CMK (cell line): ENCODE measurements at places on chromosomes 1 and 21.

DNA sequence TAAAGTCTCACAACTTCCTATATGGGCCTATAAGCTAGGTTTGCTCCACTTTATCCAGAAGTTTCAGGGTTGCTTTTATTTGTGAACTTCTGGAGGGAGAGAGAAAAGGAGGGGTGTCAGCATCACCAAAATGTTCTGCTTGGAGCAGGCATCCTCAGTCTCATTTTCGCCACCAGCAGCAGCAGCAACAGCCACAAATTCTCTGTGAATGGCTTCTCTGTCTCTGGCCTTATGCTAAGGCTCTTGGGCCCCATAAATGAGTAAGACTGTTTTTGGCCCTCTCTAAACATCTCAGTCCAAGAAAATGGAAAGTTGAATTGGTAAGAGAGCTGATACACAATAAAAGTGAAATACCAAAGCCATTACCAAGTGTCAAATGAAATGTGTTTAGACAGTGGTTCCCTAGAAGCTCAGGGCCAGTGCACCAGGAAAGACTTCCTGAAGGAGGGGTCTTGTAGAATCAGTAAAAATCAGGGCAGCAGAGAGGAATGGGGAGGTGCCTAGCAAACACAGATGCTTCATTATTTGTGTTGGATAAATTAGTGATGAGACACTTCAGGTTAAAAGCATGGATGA, 53.0 kb upstream of the SPATA6 start:
- DNase-seq, result no peak

- DNase-seq, result no peak
Measured at GRCh38 chr1:228120857-228121489, 11.9 kb upstream of the MRPL55 start.

DNA sequence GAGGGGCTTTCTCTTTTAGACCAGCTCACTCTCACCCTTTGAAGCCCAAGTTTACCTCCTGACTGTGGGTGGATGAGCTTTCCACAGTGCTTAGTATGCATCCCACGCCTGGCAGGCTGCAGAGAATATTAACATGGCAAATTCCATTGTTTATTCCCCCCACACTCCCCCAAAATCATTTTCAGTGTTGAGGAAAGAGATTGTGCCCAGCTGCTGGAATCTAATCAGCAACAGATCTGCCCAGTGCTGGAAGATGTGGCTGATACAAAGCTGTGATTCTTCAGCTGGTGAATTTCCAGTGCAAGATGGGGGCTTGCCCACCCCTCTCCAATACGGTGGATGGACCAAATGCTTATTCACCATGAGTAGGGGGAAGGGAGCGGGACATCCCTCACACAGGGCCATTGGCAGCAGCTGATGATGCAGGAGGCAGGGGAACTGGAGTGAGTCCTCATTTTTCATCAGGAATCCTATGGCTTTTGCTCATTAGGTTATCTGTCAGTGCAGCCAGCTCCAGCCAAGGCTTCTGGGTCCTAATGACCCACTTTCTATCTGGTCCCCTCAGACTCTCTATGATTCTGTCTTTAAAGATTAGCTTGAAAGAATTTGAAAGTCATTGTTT, 39.7 kb upstream of the KCNA3 start:
- DNase-seq, result no peak

DNA sequence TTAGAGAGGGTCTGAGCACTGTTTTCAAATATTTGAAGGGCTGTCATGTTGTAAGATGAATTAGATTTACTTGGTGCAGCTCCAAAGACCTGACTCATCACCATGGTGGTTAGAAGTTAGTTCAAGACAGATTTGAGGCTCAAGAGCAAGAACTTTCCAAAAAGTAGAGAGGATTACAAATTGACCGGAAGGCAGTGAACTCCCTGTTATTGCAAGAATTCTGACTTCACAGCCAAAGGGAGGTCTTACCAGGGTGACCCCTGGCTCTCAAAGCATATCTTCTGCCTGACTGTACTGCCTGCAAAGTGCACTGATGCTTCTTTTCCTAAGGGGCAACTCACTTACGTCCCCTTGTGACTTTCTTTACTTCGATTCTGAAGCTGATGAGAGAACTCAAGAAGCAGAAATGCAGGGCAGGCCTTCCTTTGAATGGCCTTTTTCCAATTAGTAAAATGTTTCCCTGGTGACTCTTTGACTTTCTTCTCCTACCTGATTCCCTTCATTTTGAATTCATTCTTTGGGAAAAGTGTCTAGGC, 86.4 kb downstream of the NAV1 start:
- no peak for DNase-seq

GRCh38 chr21:39346206-39346605, 2.7 kb downstream of the HMGN1 start:
- no peak for DNase-seq

DNA sequence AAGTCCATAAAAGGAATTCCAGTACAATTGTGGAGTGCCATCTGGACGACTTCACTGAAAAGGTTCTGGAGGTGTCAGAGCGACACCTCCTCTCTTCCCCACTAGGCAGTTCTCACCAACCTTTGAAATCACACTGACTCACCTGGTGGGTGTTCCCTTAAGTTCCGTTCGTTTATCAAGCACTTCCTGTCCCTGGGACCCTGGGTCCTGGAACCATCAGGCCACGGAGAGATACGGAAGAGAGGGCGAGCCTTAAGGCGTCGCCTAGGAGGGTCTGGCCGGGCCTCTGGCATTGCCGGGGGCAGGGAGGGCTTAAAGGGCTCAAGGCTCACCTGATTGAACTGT, 317 bp downstream of the SPAG17 start:
- no peak for DNase-seq

DNA sequence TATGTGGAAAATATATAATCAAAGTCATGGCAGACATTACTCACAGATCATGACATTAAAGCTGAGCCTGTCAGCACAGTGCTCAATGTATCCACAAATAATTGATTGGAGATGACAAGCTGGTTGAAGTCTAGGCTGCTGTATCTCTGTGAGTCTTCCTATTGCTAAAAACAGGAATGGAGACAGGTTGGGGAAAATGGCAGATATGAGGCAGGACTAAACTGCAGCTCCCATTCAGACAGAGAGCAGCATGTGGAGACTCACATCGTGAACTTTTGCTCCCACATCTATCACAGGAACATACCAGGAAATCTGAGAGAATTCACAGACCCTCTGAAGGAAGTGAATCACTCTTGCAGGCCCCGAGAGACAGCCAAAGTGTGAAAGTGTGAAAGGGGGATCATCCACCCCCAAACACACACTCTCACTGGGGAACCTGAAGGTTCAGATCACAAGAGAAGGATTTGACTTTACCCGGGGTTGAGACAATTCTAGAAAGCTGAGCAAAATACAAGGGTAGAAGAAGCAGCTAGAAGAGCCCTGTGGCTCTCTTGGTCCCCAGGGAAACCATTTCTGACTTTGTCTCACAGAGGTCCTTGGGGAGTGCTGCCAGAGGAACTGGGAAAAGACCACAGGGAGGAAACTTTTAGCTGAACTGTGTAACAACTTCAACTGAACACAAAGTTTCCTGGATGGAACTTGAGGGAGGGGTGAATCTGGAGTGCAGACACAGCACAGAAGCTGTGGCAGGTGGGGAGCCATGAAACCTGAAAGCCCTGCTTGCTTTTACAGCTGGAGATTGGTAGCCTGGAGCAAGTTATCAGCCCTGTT, 173.4 kb downstream of the S1PR1 start:
- no peak for DNase-seq

GRCh38 chr1:25564777-25565574, 21.6 kb downstream of the LDLRAP1 start:
- DNase-seq, result no peak

DNA sequence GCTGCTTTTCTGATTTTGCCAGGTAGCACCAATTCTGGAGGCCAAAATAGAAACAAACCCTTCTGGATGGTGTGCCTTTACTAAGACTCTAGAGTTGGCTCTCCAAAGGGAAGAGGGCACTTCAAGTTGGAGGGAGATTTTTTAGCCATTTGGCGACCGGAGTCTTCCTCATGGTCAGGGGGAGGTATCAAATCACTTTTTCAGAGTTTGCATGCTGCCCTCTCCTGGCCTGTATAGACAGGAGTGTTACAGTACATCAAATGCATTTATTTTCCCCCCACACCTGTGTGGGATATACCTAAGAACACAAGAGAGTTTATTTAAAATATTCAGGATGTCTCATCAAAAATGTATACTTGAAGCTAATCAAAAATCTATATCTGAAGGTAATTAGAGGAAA, 3.2 kb downstream of the GREM2 start:
- no peak for DNase-seq

GRCh38 chr1:165831146-165831545, 3.7 kb downstream of the UCK2 start:
- DNase-seq, result no peak

DNA sequence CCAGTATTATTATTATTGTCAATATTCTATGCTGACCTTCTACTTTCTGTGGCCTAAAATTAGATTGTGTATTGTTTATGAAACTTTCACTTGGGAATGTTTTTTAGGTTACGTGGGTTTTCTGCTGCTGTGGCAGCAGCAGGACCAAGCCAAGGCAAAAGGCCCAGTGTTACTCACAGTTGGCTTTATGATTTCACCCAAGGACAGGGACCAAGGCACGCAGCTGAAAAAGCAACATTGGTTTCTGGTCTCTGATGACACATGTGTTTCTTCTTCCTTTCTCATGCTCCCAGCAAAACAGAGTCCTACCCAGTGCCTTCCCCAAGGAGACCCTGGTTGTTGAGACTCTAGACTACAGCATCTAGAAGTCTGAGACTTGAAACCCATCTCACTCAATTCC, 413.7 kb downstream of the SETD4 start:
- DNase-seq, result no peak

DNA sequence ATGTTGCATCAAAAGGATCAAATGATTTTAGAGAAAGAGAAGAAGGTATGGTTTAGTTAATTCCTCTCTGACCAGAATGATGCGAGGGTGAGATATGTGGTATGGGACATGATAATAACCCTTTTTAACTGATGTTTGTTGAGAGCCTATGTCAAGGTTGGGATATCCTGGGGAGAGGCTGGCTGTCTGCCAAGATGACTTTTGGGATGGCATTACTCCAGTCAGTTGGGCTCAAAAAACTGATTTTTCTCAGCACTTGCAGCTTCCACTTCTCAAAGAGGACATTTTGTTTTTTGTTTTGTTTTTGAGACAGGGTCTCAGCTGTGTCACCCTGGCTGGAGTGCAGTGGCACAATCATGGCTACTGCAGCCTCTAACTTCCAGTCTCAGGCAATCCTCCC, 17.7 kb upstream of the STX12 start:
- no peak for DNase-seq

- DNase-seq, result no peak
Measured at GRCh38 chr1:45304311-45305081, 22.2 kb upstream of the HPDL start.

DNA sequence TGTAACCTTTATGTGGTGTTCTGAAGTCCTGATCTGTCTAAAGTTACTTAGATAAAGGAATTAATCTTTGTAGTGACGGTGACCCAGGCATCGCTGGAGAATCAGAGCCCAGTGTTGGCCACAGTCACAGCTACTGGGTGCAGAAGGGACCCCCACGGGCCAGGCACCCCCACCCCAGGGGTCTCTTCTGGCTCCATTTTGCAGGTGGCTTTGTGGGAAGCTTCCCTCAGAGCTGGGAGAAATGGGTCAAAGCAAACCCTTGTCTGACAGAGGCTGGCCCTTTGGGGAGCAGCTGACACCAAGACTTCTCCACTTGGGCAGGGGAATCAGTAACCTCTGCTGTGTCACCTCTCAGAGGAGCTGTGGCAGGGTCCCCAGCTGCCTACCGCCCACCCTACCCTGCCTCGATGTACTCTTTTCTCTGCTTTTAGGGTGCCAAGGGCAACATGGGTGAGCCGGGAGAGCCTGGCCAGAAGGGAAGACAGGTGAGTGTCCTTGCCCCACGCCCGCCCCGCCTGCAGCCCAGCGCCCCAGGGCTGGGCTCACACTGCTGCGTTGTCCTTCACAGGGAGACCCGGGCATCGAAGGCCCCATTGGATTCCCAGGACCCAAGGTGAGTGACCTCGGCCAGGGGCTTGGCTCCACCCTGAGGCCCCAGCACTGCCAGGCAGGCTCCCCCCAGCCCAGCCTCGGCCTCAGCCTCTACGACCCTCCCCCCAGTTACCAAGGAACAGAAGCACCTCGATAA, 17.7 kb downstream of the COL6A2 start:
- no peak for DNase-seq

DNA sequence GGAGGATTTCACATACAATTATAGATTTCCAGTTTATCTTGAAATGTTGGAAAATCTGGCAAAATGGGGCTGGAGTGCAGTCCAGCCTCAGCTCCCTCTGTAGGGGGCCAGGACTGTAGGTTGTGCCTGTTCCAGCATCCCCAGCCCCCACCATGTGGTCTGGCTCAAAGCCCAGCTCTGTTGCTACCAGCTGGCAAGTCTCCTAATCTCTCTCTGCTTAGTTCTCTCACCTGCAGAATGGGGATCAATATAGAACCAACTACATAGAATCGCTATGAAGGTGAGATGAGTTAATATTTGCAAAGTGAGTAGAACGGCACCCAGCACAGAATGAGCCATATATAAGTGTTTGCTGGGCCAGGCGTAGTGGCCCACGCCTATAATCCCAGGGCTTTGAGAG, 50.0 kb upstream of the TARDBP start:
- no peak for DNase-seq

DNA sequence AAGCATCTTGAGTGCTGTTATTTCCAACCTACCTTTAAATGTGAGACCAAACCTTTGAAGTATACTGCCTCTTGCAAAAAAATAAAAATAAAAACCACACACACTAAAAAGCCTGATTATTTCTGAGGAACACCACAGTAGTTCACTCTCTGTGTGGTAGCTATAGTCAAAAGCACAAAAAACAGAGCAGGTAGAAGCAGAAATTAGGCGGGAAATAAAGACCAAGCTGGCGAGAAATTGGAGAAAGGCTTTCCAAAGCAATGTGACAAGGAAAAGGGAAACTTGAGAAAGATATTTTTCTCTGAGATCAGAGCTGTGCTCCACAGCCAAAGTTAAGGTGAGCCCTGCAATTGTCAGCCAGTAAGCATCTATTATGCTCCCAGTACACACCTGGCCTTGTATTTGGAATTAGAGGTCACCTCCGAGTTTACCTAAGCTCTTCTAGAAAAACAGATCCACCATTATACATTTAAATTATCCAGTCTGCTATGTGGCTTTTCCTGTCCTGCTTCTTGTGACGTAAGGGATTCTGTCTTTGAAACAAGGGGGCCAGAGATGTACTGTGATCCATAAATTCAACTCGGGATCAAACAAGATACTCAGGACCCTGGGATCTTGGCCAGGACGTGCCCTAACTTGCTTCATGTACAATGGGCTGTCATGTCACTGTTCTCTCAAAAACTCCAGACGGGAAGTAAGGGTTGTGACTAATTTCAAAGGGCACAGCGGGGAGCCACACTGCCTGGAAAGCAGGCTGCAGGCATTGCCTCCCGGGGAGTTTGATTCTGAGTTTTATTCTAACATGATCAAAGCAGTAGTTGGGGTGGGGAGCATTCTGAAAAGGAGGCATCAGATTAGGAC, 39.8 kb upstream of the RAB4A start:
- no peak for DNase-seq

- DNase-seq, result no peak
Measured at GRCh38 chr1:13593511-13594131, 10.0 kb downstream of the PDPN start.
